ENCODE measurements at places on chromosomes 3 and 15.

- DNase-seq, result no peak
Observed at GRCh38 chr3:129555153-129555550, 12.2 kb downstream of the H1-8 start.

- no peak for DNase-seq
Observed at GRCh38 chr3:103308921-103309320, 874.1 kb downstream of the ZPLD1 start.

DNA sequence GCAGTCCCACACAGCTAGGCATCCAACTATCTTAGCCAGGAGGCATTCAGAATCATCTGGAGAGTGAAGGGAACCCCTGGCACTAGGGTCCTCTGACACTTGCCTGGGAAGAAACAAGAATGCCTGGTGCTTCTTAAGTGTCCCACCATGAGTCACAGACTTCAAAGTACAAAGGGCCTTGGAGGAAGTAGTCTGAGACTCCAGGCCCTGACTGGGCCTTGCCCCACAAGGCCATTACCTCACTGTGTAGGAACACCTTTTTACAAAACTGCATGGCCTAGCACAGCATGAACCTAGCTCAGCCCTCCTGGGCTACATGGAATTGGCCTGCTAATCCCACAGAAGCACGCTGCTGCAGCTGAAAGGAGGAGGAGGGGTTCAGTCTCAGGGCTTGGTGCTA, 104.5 kb upstream of the SLCO2A1 start:
- no peak for DNase-seq

GRCh38 chr15:26868029-26868685, 1.3 kb downstream of the GABRA5 start:
- no peak for DNase-seq

All from central memory CD4-positive, alpha-beta T cell (primary cell).